Mucosa of gallbladder (tissue), 1 donor: ENCODE measurements at places on chromosomes 11 and 22. TPM values are rescaled to one million over a fixed set of nuclear protein-coding genes. Genes with fewer than 3 reads are reported as not detected.

DNA sequence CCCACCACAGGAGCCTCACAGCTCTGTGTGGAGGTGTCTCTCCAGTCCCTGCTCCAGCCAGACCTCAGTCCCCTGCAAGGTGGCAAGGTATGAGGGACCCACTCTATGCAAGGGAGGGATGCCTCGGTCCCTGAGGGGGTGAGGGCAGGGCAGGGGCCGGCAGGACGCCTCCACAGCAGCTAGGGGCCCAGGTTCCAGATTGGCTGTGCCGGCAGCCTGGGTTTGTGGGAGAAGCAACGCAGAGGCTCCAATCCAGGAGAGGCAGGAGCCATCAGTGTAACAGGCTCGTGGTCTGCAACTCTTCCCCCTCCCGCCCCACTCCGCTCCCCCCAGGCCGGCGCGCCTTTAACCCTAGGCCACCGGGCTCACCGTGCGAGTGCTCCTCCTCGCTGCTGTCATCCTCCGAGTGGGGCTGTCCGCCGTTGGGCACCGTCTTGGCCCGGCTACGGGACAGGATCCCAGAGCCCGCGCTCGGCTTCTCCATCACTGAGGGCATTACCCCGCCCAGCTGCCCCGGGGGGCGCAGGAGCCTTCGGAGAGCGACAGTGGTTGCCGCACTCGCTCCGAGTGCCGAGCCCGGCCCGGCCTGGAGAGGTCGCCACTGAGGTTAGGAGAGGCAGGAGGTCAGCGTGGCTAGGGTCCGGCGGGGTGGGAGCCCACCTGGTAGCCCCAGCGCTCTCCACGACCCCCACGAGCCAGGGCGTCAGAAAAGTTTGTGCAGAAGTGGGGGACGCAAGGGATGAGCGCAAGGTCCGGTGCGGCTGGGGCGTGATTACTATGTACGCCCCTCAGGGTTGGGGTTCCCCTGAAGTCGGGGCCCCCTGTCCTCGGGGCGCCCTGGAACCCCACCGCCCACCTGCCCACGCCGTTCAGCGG is 765 bp downstream of the RCOR2 start:
- DNase-seq: no peak

DNA sequence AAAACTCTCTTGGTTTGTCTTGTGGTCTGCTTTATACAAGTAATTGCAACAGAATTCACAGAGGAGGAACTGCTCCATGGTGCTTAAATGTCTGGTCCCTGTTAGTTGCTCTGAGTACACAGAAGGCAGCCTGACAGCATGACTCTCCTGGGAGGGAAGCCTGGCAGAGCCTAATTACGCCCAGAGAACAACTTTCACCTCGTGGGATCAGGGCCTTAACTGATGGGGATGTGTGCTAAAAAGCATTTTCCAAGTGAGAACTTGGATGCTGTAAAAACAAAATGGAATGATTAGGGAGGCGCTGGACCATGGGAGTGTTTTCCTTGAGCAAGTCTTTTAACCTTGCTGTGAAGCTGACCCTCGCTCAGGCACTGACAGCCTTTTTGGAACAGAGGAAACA is 154.0 kb upstream of the TENM4 start:
- no peak for DNase-seq

Gene KRTAP5-7
- total RNA-seq: not detected

DNA sequence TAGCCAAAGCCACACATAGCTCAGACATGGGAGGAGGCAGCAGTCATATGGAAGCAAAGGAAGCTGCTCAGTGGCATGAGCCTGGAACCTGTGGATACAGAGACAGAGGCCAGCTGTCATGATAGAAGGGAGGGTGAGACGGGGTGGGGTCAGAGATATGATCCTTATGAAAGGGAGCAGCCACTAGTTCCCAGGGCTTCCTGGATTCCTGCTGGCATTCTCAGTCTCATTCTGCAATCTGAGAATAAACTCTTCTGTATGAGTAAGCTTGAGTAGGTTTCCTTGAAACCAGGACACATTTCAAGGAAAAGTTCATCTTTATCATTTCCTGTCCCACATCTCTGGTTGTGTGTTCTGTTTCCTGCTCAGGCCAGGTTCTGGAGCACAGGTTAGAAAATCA is 220.2 kb upstream of the SNX19 start:
- no peak for DNase-seq

DNA sequence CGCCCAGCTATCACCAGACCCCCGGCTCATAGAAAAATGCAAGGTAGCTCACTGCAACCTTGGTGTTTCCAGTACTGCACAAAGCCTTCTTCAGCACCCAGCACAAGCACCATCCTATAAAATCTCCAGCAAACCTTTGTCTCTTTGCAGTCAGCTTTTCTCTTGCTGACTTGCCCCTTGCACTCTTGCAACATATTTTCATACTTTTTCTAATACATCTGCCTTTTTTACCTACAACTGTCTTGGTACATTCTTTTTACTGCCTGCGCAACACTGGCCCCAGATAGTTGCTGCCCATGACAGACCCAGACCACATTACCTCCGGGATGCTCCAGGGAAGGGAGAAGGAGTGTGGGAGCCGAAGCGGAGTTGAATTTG is 142.4 kb downstream of the MPPED1 start:
- DNase-seq: no peak

DNA sequence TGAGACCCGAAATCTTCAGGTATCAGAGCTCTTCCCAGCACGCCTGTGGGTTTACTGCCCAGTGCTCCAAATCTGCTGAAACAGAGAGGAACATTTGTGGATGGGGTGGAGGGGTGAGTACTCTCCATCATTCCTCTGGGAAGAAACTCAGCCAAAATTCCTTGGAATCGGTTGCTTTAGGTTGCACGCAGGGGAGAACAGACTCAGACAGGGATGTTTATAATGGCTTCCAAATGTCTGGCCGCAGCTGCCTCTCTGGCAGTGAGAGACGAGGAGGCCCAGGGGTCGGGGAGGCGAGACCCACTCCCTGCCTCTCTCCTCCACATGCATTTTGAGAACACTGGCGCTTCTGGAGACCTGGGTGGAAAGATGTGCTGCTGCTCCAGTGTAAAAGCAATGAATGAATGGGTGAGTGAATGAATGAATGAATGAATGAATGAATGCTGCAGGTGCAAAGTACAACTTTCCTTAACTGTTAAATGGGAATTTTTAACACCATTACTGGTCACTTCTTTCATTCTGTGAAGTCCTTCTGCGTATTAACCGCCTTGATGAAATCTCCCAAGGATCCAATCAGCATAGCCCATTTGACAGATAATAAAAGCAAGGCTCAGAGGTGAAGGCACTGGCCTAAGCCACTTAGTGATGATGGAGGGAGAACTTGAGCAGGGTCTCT is 437.4 kb downstream of the MIAT start:
- no peak for DNase-seq

Gene OR52A1
- total RNA-seq: not detected

- no peak for DNase-seq
Observed at GRCh38 chr11:83715927-83716535, 429.9 kb upstream of the CCDC90B start.

DNA sequence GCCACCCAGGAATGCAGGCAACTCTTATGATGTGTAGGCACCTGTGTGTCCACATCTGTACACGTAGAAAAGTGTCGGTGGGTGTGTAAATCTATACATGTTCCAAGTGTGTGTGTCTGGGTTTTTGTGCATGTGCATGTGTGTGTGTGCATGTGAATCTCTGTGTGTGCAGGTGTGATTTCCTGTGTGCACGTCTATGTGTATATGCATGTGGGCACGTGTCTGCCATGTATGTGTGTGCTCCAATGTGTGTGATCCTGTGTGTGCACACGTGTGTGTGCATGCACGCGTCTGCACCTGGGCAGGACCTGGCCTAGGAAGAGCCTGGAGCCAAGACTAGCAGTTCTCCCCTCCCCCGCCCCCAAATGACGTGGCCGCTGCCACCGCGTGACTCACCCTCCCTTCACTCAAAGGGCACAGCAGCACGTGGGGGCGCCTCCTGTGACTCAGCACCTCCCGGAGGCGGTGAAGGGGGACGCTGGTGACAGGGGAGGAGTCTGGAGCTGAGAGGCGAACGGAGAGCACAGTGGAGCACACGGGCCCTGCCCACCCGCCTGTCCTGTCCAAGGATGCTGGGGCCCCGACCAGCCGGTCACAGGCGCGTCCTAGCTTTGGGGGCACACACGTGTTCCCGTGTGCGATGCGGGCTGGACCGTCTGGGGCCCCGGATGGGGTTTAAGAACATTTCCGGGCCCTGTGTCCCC is 10.1 kb downstream of the PIM3 start:
- peak; percentile 94 for DNase-seq

- no peak for DNase-seq
Observed at GRCh38 chr11:17098658-17099057, 21.2 kb upstream of the RPS13 start.

GRCh38 chr11:103940551-103940950 is 95.9 kb upstream of the DDI1 start:
- no peak for DNase-seq

- DNase-seq: no peak
Observed at GRCh38 chr11:35714882-35715627, 52.5 kb downstream of the TRIM44 start.

Gene NXPE1
- not detected for total RNA-seq

DNA sequence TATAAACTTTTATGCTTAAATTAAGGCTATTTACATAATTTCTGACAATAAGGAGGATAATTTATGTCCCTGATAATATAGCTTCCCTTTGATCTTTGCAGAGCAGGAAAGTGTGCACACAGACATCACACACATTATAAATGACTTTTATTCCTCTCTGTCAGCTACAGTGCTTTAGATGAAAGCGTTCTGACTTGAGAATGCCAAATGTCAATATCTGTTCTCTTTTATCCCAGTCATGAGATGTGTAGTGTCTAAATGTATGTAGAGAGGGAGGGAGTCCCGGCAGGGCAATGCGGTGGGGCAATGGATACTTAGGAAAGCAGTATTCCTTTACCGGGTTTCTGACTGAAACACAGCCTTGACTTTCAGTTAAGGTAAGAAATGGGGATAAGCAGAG is 225.4 kb upstream of the CHORDC1 start:
- no peak for DNase-seq

GRCh38 chr11:75600356-75600755 is 38.3 kb downstream of the SERPINH1 start:
- no peak for DNase-seq

DNA sequence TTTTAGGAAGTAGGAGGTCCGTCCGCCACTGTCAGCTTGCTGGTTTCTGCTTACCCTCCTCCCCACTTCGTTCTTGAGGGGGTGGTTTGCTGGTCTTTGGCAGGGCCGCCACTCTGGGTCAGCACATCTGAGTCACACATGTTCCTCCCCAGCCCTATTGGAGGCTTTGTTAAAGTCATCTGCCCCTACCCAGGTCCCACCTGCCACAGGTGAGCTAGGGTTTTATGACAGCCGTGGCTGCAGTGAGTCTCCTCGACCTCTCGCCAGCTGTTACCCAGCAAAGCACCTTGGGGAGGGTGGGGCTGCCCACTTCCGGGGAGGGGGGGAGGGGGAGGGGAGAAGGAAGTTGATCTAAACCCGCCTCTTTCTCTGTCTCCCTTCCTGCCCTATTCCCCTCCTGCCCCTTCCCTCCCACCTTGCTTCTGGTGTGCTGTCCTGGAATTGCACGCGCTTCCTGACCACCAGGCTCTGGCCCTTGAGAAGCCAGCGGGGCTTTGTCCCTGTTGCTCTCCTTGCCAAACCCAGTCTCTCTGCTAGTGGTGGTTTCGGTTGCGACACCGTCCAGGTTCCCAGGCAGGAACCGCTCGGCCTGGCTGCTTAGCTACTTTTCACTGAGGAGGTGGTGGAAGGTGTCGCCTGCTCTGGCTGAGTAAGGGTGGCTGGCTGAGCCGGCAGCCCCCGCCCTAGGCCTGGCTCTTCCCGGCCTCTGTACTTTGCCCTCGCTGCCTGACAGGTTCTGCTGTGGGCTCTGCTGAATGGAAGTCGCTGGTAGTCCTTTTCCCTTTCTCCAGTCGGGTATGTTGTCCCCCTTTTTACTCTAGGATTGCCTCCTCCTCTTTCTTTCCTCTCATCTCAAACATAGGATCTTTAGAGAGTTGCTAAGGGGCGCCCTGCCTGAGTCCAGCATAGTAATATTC is 28.5 kb downstream of the RCOR2 start:
- peak; percentile 73 for DNase-seq

Gene VPS11
- 33.4 TPM for total RNA-seq

GRCh38 chr11:70720281-70720680 is 322.0 kb downstream of the CTTN start:
- no peak for DNase-seq

DNA sequence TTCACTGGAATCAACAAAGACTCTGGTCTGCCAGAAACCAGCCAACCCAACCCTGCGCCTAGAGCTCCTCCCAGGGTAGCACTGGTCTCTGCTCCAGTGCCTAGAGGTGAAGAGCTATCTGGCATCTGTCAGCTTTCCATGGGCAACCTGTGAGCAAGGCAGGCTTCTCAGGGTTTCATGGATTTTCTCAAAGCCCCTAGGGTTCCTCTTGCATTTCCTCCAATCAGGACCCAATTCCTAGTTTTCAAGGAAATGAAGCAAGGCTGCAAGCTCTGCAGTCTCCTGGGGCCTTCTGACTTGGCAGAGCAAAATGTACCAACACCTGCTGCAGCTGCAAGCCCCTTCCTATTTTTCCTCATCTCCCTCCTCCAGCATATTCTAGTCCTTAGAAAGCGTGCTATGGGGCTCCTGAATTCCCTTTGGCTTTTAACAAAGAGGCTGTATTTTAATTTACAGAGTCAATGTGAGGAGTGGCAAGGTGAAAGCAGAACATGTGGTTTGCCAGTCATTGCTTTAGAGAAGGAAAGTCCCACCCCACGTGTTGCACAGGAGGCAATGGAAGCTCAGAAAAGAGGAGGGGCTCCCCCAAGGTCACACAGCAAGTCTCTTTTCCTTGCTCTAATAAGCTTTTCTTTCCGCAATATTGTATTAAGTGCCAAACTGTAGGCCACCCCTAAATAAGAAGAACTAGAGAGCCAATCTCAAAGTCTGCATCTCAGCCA is 33.0 kb upstream of the RIC3 start:
- DNase-seq: no peak

DNA sequence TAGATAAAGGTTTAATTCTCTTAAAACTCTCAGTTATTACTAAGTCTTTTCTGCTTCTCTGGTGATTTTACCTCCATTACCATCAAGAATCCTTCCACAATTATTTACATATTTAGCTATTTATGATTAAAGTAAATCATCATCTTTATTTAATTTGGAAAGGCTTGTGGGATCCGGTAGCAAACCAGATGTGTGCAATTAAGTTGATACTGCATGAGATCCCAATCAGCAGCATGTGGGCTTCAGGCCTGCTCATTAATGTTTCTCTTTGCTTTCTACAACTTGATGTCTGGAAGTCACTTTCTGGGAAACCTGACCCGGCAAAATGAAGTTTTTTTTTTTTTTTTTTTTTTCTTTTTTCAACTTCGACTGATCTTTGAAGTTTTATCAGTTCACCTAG is 558.4 kb upstream of the ANO5 start:
- DNase-seq: no peak
